ENCODE measurements at places on chromosomes 11 and 22.

DNA sequence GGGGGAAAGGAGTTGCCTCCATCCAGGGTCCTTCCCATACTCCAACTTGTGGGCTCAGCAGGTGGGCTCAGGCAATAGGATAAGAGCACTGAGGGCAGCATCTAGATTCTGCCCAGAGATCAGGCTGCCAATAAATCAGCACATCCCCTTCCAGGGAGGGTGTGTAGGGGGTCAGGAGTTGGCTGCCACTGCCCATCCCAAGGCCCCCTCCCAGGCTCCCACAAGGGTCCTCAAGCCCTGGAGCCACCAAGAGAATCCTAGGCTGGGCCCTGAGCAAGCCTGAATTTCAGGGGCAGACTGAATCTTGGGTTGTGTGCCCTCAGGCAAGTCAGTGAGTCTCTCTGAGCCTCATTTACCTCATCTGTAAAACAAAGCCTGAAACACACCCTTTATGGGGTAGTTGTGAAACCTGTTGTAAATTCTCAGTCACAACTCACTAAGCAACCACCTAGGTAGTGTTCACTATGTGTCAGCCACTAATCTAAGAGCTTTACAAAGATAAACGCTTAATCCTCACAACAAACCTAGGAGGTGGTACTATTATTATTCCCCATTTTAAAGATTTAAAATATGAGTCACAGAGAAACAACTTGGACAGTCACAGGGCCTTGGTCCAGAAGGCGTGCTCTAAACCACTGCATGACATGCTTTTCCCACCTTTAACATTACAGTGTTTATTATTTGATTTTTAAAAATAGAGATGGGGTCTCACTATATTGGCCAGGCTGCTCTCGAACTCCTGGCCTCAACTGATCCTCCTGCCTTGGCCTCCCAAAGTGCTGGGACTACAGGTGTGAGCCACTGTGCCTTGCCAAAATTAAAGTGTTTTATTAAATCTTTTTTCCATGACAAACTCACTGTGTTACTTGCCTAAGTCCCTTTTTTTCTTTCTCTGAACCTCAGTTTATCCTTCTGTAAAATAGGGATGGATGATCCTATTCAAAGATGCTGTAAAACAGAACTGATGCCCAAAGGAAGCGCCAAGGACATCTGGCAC lies 36.2 kb downstream of the LMO1 start:
- DNase-seq: no peak

DNA sequence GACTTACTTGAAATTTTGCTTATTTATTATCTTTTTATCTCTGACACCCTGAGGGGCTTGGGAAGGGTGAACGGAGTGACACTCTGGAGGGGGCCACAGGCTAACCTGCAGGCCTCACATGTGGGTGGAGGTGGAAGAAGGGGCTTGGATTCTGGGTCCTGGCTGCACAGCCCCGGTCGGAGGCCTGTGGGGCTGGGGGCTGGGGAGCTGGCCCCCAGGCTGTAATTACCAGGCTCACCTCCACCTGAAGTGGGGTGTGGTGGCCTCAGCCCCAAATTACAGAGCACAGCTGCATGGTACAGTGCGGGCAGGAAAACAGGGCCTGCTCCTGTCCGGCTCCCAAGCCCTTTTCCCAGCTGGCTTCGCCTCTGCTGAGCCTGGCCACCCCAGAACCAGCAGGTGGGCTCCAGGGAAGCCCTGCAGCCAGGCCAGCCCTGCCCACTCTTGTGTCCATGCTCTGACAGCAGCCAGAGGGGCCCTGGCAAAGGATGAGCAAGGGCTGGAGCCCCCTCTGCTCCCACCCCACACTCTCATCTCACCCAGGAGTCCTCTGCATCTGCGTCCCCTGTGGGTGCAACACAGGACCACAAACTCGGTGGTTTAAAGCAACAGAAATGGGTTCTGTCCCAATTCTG lies 48.0 kb downstream of the IGF2 start:
- DNase-seq: no peak

GRCh38 chr11:70502677-70503467 lies 104.5 kb downstream of the CTTN start:
- DNase-seq: no peak

DNA sequence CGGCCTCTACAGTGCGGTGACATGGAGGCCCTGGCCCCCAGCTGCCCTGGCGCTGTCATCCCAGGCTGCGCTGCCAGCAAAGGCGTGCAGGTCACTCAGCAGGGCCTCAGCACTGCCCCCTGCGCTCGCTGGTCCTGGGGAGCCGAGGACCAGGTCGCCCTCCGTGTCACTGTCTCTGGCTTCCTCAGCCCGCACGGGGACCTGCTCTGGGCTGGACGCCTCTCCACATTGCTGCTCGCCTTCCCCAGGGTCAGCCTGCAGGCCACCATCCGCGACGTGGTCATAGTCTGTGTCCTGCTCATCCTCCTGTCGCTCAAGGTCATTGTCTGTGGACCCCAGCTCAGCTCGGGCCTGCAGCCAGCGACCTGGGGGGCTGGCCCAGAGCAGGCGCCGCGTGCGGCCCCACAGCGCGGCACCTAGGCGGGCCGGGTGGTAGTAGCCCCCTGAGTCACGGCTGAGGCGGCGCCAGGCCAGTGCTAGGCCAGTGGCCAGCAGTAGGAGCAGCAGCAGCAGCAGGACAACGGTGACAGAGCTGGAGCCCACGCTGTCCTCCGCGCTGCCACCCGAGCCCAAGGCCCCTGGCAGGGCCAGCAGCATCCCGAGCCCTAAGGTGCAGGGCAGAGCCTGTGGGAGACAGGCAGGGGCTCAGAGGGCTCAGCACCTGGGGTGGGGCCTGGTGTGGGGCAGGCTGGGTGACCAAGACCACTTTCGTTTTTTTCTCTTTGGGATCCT lies 1.6 kb downstream of the PTPRCAP start:
- no peak for DNase-seq

DNA sequence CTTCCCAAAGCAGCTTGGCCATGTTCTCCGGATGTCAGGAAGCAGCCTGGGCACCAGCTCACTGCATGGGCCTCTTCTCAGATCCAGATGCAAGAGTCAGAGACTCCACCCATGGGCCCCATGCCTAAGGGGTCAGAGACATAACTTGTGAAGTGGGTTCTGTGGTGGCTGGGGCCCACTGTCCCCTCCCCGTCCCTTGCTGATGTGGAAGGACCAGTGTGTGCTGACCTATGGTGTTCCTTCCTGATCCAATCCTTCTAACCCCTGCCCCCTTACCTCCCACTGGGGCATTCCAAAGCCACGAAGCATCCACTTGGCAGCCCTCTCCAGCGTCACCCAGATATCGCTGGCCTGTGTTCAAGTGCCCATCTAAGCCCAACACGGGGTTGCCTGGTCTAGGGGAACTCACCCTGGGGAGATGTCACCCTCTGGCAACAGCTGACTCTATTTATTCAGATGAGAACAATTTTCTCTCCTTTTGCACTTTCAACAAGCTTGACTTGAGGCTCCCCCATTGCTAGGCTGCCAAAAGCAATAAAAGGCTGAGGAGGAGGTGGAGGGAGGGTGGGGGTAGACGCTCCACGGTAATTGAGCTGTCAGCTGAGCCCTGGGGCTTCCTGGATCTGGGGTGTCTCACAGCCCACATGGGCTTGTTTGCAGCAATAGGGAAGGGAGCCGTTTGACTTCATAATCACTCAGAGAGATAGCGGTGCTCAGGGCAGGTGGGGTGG lies 158.5 kb downstream of the ADAMTS15 start:
- DNase-seq: no peak
